Stimulated activated CD8-positive, alpha-beta memory T cell treated with anti-CD3 and anti-CD28 coated beads, Interleukin-7, amount 100 ng/mL, for 48 hours (primary cell): ENCODE measurements at places on chromosomes 3 and 15.

GRCh38 chr3:16456784-16457415 lies 56.6 kb downstream of the RFTN1 start:
- DNase-seq: no peak

- DNase-seq: peak; percentile 74
These were observed at the start of gene ALG3 for GRCh38 chr3:184248454-184249411. Gene ALG3 (minus strand): TSS chr3:184248962. CDS start chr3:184248940, 22 bp downstream.

GRCh38 chr3:50278880-50279224 lies at the start of gene LSMEM2:
Gene LSMEM2 (plus strand): TSS chr3:50279087. CDS start chr3:50279114, 27 bp downstream.
- no peak for DNase-seq

DNA sequence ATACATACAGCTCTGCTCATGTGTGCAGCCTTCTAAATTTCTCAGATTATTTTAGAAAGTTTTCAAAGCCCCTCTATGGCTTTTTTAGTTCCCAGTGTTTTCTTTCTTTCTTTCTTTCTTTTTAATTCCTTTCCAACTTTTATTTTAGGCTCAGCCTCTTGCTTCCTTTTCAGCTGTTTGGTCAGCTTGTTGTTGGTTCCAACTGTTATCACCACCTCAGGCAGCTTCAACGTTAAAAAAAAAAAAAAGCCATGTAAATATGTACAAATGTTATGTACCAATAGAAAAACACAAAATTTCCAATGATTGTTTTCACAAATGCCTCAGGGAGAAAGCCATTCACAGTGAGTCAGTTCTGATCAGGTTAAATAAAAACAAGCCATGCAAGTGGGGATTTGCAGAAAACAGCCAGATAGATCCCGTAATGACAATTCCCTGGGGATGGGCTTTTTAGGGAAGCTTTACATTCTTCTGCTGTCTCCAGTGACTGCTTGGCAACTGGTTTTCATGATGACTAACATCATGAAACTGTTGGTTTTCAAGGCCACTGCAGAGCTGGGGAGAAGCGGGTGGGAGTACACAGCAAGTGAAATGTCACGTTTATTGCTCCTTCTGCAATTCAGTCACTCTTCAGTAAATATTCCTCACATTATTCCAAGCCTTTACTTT lies 908.4 kb downstream of the EPHA3 start:
- DNase-seq: no peak

DNA sequence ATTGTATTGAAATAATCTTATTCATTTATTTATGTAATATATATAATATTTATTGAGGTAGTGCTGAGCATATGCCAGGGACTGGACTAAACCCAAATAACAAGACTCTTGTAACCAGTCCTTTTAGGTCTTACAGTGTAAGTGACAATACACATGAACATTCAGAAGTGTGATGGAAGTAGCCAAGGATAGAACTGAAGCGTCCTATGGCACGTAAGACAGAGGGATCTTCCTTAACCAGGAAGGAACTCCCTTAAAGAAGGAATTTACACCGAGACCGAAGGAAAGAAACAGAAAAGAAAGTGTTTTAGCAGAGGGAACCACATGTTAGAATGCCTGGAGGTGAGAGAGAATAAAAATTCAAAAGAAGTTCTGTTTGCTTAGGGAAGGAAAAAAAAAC lies 23.6 kb upstream of the CLDN1 start:
- no peak for DNase-seq

GRCh38 chr3:115912372-115912771 lies 289.1 kb downstream of the GAP43 start:
- DNase-seq: no peak

GRCh38 chr3:68306571-68306970 lies 625.8 kb downstream of the TAFA4 start:
- DNase-seq: no peak

DNA sequence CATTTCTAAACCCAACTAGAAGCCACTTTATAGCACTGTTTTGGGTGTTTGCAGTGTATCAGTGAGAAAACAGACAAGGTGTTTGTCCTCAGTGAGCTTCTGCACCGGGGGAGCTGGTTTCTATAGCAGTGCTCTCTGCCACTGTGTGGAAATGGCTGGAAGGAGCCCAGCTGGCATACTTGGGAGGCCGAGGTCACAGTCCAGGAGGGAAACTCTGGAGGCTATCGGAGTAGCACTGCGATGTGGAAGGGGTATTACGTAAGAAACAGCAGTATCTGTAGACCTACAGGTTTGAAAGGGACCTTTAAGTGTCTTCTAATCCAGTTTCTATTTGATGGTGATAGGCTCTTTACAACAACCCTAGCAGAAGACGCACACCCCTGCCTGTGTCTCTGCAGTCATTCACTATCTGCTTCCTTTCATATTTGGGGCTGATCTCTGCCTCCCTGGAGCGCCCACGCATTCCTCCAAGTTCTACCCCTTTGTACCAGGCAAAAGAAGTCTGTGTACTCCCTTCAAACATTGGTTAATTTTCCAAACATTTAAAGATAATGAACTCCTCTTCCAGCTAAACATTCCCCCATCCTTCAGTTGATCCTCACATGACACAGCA lies 87.4 kb upstream of the ADAMTS17 start:
- DNase-seq: no peak

- DNase-seq: no peak
These were observed 28.1 kb downstream of the TM4SF18 start for GRCh38 chr3:149305376-149305775.
